ENCODE measurements at places on chromosomes 5 and 9. TPM values are rescaled to one million over a fixed set of nuclear protein-coding genes. Genes with fewer than 3 reads are reported as not detected.

Gene OGN
- total RNA-seq, result not detected

Gene NOXA1
- 2.1 TPM for total RNA-seq

Gene SPATA31D4
- total RNA-seq, result not detected

Gene CCDC192
- total RNA-seq, result not detected

Gene F2RL1
- 119 TPM for total RNA-seq

Gene SLC6A3
- not detected for total RNA-seq

DNA sequence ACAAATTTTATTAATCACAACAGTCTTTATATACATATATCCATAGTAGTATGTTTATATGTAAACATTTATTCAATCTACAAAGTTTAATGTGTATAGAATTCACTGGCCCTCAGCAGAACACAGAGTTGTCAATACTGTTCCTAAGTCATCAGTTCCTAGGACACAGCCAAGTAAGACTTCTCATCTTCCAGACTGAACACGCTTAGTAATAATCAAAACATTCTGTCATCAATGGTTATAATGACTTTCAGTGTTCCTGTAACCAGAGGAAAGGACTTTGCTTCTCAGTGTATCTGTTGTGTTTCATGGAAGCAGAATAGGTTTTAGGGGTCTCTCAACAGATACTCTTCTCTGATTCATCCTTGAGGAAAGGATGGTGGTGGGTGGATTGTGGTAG lies 82.2 kb downstream of the SMIM23 start:
- no peak for DNase-seq

GRCh38 chr5:3357291-3357690 lies 238.3 kb upstream of the IRX1 start:
- DNase-seq, result no peak

GRCh38 chr5:57186194-57186593 lies 12.3 kb downstream of the GPBP1 start:
- peak; percentile 44 for DNase-seq

- DNase-seq, result no peak
Observed at GRCh38 chr5:42587096-42587723, 164.0 kb downstream of the GHR start.

GRCh38 chr5:95284572-95285408 lies at the start of gene MCTP1:
MCTP1 (minus strand) TSS chr5:95285094.
- no peak for DNase-seq

GRCh38 chr5:73306078-73306719 lies 133.2 kb downstream of the TMEM174 start:
- no peak for DNase-seq

GRCh38 chr5:115544043-115544435 lies 536 bp downstream of the FEM1C start:
- DNase-seq, result no peak

DNA sequence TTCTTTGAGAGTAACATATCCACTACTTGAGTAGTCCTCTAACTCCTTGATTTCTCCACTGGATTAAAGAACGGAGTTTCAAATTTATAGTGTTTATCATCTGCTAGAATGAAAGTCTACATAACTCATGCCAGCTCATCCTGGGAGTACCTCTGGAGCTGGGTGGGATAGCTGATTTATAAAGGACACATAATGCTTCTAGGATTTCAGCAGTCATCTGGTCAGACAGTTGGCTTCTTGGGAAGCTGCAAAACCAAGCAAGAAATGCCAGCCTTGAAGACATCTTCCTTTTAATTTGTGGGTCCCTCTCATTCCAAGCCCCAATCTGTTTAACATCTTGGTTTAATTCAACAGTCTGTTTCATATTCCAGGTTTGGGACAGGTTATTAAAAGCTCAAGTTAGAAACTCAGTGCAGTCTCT lies 3.2 kb downstream of the GALNT10 start:
- no peak for DNase-seq

DNA sequence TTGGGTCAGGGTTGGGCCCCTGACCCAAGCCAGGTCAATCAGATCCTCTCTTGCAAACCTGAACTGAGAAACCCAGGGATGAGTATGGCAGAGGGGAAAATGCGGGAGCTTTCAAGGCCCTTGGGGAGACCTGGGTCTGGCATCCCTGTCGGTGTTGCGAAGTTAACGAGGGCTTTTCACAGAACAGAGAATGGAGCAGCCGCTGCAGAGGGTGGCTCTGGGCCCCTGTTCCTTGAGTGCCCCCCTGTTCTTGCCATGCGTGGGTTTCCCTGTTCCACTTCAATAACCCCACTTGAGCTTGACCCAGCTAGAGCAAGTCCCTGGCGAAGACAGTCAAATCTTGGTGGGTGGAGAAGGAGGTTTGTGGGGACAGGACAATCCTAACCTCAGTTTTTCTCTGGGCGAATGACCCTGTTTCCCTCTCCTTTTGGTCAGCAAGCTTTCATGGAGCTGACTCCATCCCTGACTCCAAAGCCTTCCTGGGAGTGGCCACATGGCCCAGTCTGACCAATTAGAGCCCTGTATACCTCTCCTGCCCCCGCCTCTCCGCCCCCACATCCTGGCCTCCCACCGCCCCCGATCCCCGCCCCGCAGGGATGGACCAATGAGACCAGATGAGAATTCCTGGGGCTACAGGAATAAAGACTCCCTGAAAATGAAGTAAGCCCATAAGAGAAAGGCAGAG lies 2.9 kb upstream of the VDAC1 start:
- no peak for DNase-seq

DNA sequence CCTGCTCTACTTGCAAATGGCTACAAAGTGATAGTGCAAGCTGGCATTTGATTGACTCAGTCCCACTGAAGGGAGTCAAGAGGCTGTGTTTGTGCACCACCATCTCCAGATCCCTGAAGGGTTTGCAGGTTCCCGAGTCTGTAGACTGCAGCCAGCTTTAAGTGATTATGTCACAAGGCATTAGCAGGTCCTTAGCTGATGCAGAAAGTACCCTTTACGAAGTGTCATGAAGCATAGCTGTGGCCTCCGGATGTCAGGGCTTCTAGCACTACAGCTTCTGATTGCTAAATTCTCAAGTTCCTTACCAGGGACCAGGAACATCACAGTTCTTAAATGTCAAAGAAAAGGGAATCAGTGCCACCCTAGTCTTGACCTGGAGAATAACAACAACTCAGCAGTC lies 311.3 kb upstream of the TRPC7 start:
- no peak for DNase-seq

- no peak for DNase-seq
Observed at GRCh38 chr5:68928617-68929302, 165.1 kb upstream of the SLC30A5 start.

- no peak for DNase-seq
Observed at GRCh38 chr5:69335341-69335935, 2.8 kb upstream of the CCDC125 start.

GRCh38 chr5:11531811-11532555 lies 372.3 kb downstream of the CTNND2 start:
- DNase-seq, result no peak

DNA sequence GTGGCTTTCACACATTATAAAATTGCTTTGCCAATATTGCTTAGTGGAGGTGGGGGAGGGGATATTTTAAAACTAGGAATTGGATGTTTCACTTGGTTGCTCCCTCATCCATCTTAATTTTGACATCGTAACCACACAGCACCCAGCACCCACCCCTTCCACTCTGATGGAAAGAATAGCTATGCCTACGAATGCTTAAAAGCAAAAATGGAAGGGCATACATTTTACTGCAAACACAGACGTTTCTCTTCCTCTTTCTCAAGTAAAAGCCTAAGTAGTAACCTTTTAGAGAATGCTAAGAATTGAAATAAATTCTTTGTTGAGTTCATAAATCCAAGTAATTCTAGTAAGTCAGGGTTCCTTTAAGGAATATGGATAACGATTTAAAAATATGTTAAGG lies 69.9 kb downstream of the JAKMIP2 start:
- DNase-seq, result no peak

- no peak for DNase-seq
Observed at GRCh38 chr5:30100929-30101328, 1092.6 kb upstream of the CDH6 start.

DNA sequence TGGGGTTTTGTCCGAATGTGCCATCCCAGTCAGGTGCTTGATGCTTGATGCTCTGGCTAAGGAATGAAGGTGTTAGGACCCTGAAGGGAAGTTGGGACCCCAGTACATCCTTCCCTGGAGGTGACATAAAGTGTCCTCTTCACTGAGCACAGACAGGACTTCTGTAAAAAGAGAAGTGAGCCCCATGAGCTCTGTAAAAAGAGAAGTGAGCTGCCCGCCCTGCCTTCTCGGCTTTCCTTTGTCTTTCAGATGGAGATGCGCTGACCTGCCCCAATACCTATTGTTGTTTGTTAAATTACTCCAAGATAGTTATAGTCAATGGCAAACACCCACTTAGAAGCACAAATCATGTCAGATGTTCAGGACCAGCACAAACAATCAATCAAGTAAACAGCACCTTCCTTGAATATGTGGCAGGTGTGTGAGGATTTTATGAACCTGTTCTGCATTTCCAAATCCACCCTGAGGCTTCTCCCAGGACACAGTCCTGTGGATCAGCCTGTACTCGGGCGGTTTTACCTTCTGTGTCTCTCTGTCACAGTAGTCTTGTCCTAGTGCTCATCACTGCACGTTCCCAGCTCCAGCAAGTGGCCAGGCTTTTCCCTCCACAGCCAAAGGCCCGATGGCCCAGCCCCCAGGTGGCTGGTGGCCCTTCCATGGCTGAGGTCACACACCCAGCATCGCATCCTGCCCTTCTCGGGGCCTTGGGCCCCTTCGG lies 191.4 kb downstream of the MTRR start:
- no peak for DNase-seq

- no peak for DNase-seq
Observed at GRCh38 chr5:36180556-36181350, 28.8 kb downstream of the SKP2 start.

- DNase-seq, result no peak
Observed at GRCh38 chr5:144040615-144041305, 129.7 kb downstream of the YIPF5 start.

- DNase-seq, result no peak
Observed at GRCh38 chr5:76427206-76428140, 24.4 kb downstream of the IQGAP2 start.

Measured in renal cortical epithelial cell (primary cell).